GM20000 (cell line): ENCODE measurements at places on chromosomes 16 and 17.

DNA sequence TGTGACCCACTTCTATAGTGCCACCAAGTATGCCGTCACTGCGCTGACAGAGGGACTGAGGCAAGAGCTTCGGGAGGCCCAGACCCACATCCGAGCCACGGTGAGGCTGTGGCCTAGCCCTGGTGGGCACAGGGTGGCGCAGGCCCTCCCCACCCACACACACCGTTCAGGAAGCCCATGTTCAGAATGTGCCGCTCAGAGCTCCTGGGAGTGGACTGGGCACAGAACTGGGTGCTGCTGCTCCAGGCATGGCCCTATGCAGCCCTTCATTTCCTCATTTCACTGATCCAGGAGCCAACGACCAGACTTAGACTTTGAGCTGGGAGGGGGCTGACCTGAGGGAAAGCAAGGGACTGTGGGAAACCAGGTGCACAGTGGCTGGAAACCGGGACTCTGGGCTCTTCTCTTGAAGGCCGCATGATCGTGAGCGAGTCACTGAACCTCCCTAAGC lies 2.4 kb upstream of the MRM1 start:
- no peak for DNase-seq

- no peak for DNase-seq
These were observed 8.0 kb downstream of the TXNDC11 start for GRCh38 chr16:11734653-11735043.

GRCh38 chr17:51165680-51166197 lies 472 bp upstream of the NME2 start:
- no peak for DNase-seq

DNA sequence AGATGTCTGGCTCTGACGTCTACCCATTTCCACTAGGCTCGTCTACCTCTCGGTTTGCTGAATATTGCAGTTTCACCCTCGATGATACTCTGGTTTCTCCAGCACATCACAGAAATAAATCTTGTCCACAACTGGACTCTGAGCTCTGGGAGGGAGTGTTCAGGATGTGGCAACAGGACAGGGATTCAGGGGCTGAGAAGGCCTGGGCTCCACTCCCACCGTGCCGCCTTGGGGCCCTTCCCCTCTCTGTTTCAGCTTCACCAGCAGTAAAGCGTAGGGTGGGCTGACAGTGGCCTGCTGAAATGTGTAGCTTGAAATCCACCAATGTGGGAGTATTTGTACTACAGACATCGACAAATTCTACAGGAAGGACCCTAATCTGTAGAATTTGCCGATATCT lies 20.0 kb downstream of the TEKT1 start:
- DNase-seq: no peak
